WTC11 (cell line): ENCODE measurements at places on chromosomes 12 and 14.
A peak's percentile ranks its signal among the peaks of the same experiment; 100 is the strongest.

GRCh38 chr12:109606320-109607028 is 32.9 kb downstream of the MVK start:
- H3K36me3 ChIP-seq = no peaks in the 10 kb centered on the region
- H3K27ac ChIP-seq = no peak overlapping the region
- no peak overlapping the region for H3K4me3 ChIP-seq
- DNase-seq = peak; percentile 48
- no peaks in the 10 kb centered on the region for H3K27me3 ChIP-seq

DNA sequence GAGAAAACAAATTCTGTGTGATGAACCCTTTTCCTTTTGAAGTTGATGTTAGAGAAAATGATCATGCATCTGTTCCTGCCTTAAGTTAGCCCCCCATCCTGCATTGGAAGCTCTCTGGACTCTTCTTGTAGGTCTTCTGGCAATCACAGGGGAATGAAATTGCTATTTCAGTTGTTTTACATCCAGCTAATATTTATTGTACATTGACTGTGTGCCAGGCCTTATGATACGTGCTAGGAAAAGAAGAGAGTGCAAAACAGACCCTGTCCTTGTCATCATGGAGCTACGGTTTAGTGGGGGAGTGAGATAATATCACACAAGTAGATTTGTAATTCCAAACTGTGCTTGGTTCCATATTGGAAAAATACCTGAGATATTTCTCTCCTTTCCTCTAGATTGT is 118.6 kb downstream of the TGFB3 start:
- DNase-seq = no peak
- peaks cover 77% of the 10 kb centered on the region for H3K27me3 ChIP-seq
- peaks cover 37% of the 10 kb centered on the region for H3K4me1 ChIP-seq
- no peak overlapping the region for H3K4me3 ChIP-seq
- H3K36me3 ChIP-seq = no peaks in the 10 kb centered on the region; the same call in 1 of the 2 replicates

- no peaks in the 10 kb centered on the region for H3K36me3 ChIP-seq
- DNase-seq = peak; percentile 92
- H3K4me3 ChIP-seq = peak within 1 kb of the TSS; percentile 78
- no peak within 1 kb of the TSS for H3K27ac ChIP-seq
Observed at GRCh38 chr12:118981285-118982211, at the start of gene SRRM4. Gene SRRM4, plus strand, starts transcription at chr12:118981541. Its CDS starts 342 bp downstream, at chr12:118981883.

DNA sequence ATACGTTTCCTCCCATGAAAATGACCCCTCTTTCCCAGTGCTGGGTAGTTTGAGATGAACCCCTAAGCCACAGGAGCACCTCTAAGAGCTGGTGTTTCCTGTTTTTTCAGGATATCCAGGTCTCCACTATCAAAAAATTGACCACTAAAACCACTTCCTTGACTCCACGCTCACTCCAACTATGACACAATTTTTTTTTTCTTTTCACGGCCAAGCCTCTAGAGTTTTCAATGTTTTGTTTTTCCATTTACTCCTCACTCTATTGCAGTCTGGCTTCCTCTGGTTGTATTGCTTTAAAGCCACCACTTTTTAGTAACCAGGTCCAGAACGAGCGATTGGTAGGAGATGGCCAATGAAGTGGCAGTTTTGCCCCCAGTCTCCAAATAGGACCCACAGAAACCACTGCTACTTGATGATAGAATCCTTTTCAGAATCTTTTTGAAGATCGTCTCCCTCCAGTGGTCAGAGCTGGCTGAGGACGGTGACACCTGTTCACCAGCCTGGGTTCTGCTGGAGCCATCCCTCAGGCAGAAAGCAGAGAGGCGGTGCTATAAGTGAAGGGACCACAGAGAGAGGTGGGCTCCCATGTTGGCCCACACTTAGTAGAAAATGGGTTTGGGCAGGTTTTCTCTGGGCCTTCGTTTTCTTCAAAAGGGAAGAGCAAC is 454.4 kb downstream of the VRK1 start:
- no peaks in the 10 kb centered on the region for H3K36me3 ChIP-seq
- H3K27me3 ChIP-seq = no peaks in the 10 kb centered on the region
- H3K4me1 ChIP-seq = no peaks in the 10 kb centered on the region
- H3K4me3 ChIP-seq = no peak overlapping the region
- H3K27ac ChIP-seq = no peak overlapping the region

GRCh38 chr12:1115484-1116231 is 124.6 kb downstream of the ERC1 start:
- no peaks in the 10 kb centered on the region for H3K4me1 ChIP-seq
- H3K36me3 ChIP-seq = peaks cover 4% of the 10 kb centered on the region; the same call in 1 of the 2 replicates
- no peak overlapping the region for H3K27ac ChIP-seq
- H3K4me3 ChIP-seq = no peak overlapping the region

- H3K27ac ChIP-seq = no peak overlapping the region
- no peak overlapping the region for H3K4me3 ChIP-seq
- DNase-seq = no peak
- H3K4me1 ChIP-seq = peaks cover 4% of the 10 kb centered on the region
- H3K36me3 ChIP-seq = no peaks in the 10 kb centered on the region
Observed at GRCh38 chr12:51441583-51441982, 17.0 kb downstream of the SLC4A8 start.
